ENCODE measurements at places on chromosomes 3 and 15. TPM values are rescaled to one million over a fixed set of nuclear protein-coding genes. Genes with fewer than 3 reads are reported as not detected.

ZKSCAN7 gene
- total RNA-seq = 8.9 TPM

SCN11A gene
- 0.27 TPM for total RNA-seq

CSPG5 gene
- total RNA-seq = 3.3 TPM

SENP8 gene
- 6.3 TPM for total RNA-seq

DPPA2 gene
- 15.0 TPM for total RNA-seq

DNA sequence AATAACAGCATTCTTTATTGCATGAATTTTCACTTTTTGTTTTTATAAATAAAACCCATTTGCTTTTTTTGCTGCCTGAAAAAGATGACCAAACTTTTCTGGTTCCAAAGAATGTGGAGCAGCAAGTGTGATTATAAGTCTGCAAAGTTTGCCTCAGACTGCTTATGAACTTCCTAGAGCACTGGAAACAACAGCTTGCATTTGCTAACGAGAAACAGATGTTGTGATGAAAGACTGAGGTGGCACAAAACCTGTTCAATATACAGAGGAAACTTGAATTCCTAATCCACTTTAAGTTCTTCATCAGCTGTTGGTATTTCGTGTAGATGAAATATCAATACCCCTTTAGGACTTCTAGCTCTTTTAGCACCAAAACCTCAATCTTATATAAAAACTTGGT lies 9.3 kb downstream of the ZPLD1 start:
- H3K27ac ChIP-seq = no peak overlapping the region
- 0 out of 2 replicates have a peak, but pooled peaks cover 1% of the 10 kb centered on the region for H3K4me1 ChIP-seq
- no peak overlapping the region for H3K4me3 ChIP-seq
- H3K27me3 ChIP-seq = peaks cover 8% of the 10 kb centered on the region
- no peaks in the 10 kb centered on the region for H3K36me3 ChIP-seq
- DNase-seq = no peak

- H3K27ac ChIP-seq = no peak overlapping the region
- H3K27me3 ChIP-seq = no peaks in the 10 kb centered on the region
- H3K4me1 ChIP-seq = peaks cover 5% of the 10 kb centered on the region
- DNase-seq = no peak
- no peaks in the 10 kb centered on the region for H3K36me3 ChIP-seq
- no peak overlapping the region for H3K4me3 ChIP-seq
These were observed 359.4 kb downstream of the ZIC4 start for GRCh38 chr3:147046916-147047315.

- H3K4me1 ChIP-seq = no peaks in the 10 kb centered on the region
- H3K4me3 ChIP-seq = no peak overlapping the region
- H3K36me3 ChIP-seq = no peaks in the 10 kb centered on the region
- no peaks in the 10 kb centered on the region for H3K27me3 ChIP-seq
- no peak overlapping the region for H3K27ac ChIP-seq
These were observed 347.0 kb upstream of the ZNF385D start for GRCh38 chr3:22098021-22098420.

DNA sequence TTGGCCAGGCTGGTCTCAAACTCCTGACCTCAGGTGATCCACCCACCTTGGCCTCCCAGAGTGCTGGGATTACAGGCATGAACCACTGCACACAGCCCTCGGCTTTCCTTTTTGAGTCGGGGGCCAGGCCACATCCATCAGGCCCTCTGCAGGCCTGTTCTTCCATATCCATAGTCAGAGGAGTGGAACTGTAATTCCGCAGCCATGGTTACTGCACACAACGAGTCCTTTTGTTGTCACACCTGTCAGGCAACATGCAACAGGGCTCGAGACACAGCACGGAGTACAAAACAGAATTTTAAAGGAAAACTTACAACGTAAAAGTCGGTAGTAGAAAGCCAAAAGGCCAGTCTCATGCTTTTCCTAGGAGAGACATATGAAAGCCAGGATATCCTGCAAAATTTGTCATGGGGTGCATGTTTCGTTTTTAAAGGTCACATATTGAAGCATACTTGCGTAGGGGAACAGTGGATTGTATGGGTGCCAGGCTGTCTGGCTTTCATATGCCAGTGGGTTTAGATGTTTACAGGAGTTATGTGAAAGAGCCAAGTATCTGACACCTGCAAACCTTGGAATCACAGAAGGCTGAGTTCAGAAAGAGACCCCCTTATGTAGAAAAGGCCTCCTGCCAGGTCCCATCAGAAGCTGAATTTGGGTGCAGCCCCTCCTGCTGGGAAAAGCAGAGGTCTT lies 63.2 kb upstream of the LPP start:
- H3K27me3 ChIP-seq = no peaks in the 10 kb centered on the region
- peaks cover 5% of the 10 kb centered on the region for H3K4me1 ChIP-seq
- no peaks in the 10 kb centered on the region for H3K36me3 ChIP-seq
- H3K27ac ChIP-seq = no peak overlapping the region

GRCh38 chr15:57496946-57497869 lies 94.5 kb upstream of the MYZAP start:
- H3K4me3 ChIP-seq = no peak overlapping the region
- H3K27me3 ChIP-seq = no peaks in the 10 kb centered on the region
- H3K27ac ChIP-seq = 0 out of 2 replicates have a peak overlapping the region, but pooled peaks have one; percentile 63
- DNase-seq = no peak
- H3K4me1 ChIP-seq = peaks cover 25% of the 10 kb centered on the region
- peaks cover 5% of the 10 kb centered on the region for H3K36me3 ChIP-seq

GRCh38 chr3:52088445-52089367 lies 32.3 kb upstream of the DUSP7 start:
- H3K27me3 ChIP-seq = no peaks in the 10 kb centered on the region
- H3K36me3 ChIP-seq = peaks cover 4% of the 10 kb centered on the region
- H3K4me3 ChIP-seq = no peak overlapping the region
- DNase-seq = no peak

DNA sequence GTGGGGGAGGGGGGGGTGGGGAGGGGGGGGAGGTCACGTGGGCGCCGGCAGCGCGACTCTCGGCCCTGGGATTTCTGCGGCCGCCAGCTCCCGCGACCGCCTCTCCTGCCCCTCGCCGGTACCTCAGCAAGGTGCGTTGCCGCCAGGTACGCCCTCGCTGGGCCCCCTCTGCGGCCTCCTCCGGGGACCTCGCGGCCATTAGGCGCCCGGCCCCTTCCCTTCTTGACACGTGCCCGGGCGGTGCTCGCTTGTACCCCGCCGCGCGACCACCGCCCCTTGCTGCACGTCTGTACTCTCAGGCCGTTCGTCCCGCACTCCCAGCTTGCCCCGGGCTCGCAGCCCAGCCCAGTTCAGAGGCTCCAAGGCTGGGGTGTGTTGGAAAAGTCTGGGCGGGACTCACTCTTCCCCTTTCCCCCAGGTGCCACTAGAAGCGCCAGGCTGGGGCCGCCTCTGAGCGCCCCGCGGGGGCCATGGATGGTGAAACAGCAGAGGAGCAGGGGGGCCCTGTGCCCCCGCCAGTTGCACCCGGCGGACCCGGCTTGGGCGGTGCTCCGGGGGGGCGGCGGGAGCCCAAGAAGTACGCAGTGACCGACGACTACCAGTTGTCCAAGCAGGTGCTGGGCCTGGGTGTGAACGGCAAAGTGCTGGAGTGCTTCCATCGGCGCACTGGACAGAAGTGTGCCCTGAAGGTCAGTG lies at the start of gene MAPKAPK3:
MAPKAPK3 (plus strand) TSS at position 56 of the 696 bp plus-strand sequence; CDS start at position 471, 415 bp downstream.
- peak within 1 kb of the TSS; percentile 34 for H3K27ac ChIP-seq
- H3K4me3 ChIP-seq = peak within 1 kb of the TSS; percentile 82
- DNase-seq = no peak
- peaks cover 27% of the 10 kb centered on the region for H3K27me3 ChIP-seq
- no peaks in the 10 kb centered on the region for H3K36me3 ChIP-seq

DNA sequence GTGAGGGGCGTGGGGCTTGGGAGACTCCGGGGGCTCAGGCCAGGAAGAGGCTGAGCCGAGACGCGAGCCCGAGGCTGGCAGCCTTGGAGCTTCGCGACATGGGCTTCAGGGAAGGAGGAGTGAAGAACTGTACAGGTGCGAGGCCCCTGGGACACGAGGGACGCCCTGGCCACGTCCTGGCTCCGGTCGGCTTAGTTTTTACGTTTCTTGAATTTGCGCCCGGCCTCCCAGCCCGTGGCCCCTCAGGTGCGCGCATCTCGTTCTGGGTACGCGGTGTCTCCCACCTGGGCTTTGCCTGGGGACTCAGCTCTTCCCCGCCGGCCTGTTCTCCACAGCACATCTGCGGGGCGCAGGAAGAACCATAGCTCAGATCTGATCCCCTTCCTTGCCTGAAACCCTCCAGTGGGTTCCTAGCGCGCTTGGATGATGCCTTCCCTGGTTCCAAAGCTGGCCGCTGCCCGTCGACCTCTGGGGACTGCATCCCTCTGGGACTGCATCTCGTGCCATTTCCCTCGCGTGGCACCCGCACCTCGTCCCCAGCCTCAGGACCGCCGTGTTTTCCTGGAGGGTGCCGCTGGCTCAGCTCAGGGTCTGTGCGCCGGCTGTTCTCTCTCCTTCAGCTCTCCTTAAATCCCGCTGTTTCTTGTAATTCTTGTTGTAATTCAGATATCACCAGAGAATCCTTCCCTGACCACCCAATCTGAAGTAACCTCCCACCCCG lies 614 bp downstream of the CHCHD6 start:
- peak overlapping the region; percentile 90 for H3K4me3 ChIP-seq
- no peak for DNase-seq
- H3K27me3 ChIP-seq = peaks cover 27% of the 10 kb centered on the region
- H3K4me1 ChIP-seq = peaks cover 20% of the 10 kb centered on the region
- H3K36me3 ChIP-seq = peaks cover 7% of the 10 kb centered on the region
- no peak overlapping the region for H3K27ac ChIP-seq

GRCh38 chr3:65371053-65371452 lies 667.7 kb downstream of the MAGI1 start:
- H3K4me1 ChIP-seq = no peaks in the 10 kb centered on the region
- no peak for DNase-seq

- peaks cover 13% of the 10 kb centered on the region for H3K4me1 ChIP-seq
- peak overlapping the region; percentile 97 for H3K4me3 ChIP-seq
- peaks cover 17% of the 10 kb centered on the region for H3K27me3 ChIP-seq
- peaks cover 16% of the 10 kb centered on the region for H3K36me3 ChIP-seq
- H3K27ac ChIP-seq = 0 out of 2 replicates have a peak overlapping the region, but pooled peaks have one; percentile 26
These were observed 1.1 kb upstream of the VPS18 start for GRCh38 chr15:40893019-40893670.

DNA sequence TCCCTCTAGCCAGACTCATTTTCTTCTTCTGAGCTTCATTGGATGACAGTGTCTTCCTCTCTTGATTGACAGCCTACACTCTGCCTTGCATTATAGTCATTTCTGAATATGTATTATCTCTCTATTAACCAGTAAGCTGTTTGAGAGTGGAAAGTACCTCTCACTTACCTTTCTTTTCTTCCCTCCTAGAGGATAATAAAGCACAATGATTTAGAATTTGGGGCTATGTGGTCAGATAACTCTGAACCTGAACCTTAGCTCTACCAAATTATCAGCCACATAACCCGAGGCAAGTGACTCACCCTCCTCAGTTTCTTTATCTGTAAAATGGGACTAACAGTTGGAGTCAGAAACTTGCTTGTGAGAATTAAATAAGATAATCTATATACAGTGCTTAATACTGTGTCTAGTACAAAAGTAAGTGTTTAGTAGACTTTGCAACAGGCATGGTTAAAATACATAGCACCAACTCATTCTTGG lies 331.8 kb upstream of the TBL1XR1 start:
- no peak for DNase-seq
- peaks cover 3% of the 10 kb centered on the region for H3K36me3 ChIP-seq
- H3K27ac ChIP-seq = no peak overlapping the region
- no peak overlapping the region for H3K4me3 ChIP-seq
- no peaks in the 10 kb centered on the region for H3K27me3 ChIP-seq
